Stimulated activated memory B cell treated with anti-CD40 and anti-IgM and Interleukin-4, amounts not matched to agents 10 μg/mL and 1 μg/mL and 100 μg/mL, for 72 hours (primary cell): ENCODE measurements at places on chromosomes 5 and 9.

DNA sequence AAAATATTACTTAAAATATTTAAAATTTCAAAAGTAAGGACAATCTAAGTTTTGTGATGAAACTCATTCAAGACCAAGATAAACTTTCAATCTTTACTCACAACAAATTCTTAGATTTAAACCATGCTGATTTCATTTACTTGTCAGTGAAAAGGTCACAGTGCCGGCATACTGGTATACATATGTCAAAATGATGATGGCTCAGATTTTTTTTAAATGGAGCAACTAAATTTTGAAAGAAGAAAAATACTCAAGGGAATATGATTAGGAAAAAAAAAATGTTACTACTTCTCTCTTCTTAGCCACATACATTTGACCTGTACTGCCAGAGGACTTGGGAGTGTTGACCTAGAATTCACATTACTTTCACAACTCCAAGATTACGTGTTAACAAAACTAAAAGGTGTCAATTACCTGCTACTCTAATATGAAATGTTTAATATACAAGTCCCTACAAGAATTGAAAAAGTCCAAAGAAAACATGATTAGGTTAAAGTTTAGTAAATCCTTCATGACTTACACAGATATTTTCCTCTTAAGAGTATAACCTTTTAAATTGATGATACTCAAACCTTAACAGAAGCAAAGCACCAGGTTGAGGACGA lies 4.6 kb downstream of the EFNA5 start:
- ATAC-seq, result no peak

- ATAC-seq, result no peak
Observed at GRCh38 chr5:124402144-124402581, 344.3 kb downstream of the ZNF608 start.

DNA sequence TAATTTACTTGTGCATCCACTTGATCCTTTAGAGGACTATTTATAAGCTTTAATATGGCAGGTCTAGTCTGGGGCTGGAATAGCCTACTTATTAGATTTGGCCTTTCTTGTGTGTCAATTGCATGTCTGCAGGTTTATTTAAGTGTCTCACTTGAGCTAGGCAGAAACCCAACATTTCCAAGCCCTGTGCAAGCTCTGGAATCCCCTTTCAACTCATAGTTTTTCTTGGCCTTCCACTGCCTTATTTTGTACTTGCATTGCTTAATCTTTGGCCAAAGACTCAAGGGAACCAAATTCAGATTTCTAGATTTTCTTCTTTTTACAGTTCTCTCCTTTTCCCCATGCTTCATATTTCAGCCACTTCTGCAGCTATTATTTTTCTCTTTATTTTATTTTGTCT lies 102.4 kb upstream of the RFX3 start:
- no peak for ATAC-seq

GRCh38 chr5:149268928-149269557 lies 2.6 kb upstream of the AFAP1L1 start:
- ATAC-seq, result no peak

DNA sequence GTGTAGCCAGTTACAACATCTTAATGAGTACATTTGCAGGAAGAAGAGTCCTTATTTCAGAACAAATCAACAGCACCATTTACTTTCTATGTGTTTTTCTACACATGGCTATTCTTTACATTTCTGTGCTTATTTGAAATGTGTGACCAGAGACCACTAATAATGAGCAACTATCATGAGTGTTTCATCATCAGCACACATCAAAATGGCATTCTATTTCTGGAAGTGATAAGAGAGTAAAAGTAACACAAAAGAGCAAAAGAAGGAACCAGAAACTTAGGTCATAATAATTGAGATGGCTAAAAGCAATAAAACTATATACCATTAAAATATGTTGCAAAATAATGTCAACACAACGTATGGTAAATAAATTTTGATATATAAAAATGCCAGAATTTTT lies 159.7 kb downstream of the PBX3 start:
- ATAC-seq, result no peak

GRCh38 chr5:59709346-59709821 lies 184.1 kb downstream of the PDE4D start:
- ATAC-seq, result no peak

- ATAC-seq, result peak; percentile 42
Observed at GRCh38 chr9:124218987-124219461, 38.7 kb upstream of the NEK6 start.
